Epithelial cell of esophagus (primary cell): ENCODE measurements at places on chromosomes 12 and 14.

- DNase-seq: no peak
These were observed 44.5 kb downstream of the FOXA1 start for GRCh38 chr14:37550511-37550910.

DNA sequence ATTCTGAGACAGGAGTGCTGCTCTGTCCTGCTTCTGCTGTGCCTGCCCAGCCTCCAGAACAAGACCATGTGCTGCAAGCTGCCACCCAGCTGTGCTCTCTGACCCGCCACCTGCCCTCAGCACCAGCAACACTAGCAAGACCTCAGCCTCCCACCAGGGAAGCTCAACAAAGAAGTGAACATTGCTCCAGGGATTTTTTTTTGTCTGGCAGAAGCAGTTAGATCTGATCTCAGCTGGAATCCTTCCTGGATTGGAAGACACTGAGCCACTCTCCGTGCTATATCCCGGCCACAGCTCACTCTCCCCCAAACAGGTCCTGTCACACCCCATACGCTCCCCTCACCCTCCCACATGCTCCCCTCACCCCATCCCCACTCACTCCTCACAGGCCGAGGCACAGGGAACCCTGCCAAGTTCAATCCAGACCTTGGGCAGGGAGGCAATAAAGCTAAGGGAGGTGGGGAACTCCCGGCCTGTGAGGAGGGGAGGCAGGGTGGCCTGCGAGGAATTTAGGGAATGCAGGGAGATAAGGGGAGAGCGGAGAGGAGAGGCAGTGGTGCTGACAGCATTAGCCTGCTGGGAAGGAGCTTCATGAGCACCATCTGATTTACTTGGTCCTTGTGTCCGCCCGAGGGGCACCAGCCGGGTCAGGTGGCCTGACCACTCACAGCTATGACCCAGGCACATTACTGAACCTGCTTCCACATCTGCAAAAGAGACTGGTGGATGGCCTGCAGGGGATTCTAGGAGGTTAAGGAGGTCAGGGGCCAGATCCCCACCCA lies 29.7 kb downstream of the CCDC85C start:
- DNase-seq: peak; percentile 15

DNA sequence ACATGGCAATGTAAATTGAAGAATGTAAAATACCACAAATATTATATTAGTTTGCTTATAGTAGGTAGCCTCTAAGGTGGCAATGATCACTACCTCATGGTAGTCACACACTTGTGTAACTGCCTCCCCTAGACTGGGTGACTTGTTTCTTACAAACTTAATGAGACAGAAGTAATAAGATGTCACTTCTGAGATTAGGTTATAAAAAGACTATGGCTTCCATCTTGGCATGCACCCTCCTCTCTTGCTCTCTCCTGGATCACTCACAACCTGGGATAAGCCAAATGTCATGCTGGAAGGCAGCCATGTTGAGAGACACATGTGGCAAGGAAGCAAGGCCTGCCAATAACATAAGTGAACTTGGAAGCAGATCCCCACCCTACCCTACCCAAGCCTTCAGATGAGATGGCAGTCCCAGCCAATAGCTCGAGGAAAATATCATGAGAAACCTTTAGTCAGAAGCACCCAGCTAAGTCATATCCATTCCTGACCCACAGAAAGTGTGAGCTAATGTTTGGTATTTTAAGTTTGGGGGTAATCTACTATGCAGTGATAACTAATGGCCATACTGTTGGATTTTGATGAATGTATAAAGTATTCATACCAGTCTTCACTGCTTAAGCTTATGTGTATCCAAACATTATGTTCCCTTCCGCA lies 43.3 kb downstream of the PPP1R12A start:
- peak; percentile 1 for DNase-seq

DNA sequence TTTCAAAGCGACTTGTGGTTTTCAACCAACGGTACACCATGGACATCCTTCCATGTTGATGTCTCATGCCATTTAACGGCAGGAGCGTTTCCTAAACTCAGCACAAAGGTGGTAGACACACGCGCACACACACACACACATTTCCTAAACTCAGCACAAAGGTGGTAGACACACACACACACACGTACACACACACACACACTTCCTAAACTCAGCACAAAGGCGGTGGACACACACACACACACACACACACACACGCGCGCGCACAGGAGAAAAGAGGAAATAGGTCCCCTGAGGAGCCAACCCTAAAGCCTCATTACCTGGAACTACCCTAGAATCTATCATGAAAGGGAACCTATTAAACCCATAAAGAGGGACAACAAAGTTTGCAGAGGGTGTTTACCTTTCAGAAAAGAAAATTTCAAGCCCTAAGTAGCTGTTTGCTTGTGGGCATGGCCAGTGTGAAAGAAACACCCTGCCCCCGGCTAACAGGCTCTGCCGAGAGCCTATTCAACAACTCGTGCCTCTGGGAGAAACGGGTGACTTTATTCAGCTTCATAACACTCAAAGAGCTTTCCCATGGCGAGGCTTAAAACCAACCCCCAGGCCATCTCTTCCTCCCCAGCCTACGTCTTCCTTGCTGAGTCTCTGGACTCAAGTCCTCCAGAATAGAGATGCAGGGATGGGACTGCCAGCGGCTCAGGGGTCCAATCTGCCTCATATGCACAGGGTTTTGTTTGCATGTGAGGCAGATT lies 31.8 kb downstream of the SLC8B1 start:
- DNase-seq: no peak

- no peak for DNase-seq
These were observed 383.2 kb upstream of the DCN start for GRCh38 chr12:91565846-91566245.
